ENCODE measurements at places on chromosomes 6 and 20. TPM values are rescaled to one million over a fixed set of nuclear protein-coding genes. Genes with fewer than 3 reads are reported as not detected.

Gene MROH8
- total RNA-seq = 3.0 TPM

Gene NMBR
- not detected for total RNA-seq

Gene SYCP2L
- total RNA-seq = not detected

Gene PRR18
- not detected for total RNA-seq

Gene MRPL14
- total RNA-seq = 42.3 TPM

- peaks cover 26% of the 10 kb centered on the region for H3K36me3 ChIP-seq
- peaks cover 22% of the 10 kb centered on the region for H3K4me1 ChIP-seq
- DNase-seq = peak; percentile 29
- H3K27ac ChIP-seq = peak overlapping the region; percentile 95
- H3K27me3 ChIP-seq = no peaks in the 10 kb centered on the region
Observed at GRCh38 chr6:4133941-4134838, 1.2 kb downstream of the ECI2 start.

DNA sequence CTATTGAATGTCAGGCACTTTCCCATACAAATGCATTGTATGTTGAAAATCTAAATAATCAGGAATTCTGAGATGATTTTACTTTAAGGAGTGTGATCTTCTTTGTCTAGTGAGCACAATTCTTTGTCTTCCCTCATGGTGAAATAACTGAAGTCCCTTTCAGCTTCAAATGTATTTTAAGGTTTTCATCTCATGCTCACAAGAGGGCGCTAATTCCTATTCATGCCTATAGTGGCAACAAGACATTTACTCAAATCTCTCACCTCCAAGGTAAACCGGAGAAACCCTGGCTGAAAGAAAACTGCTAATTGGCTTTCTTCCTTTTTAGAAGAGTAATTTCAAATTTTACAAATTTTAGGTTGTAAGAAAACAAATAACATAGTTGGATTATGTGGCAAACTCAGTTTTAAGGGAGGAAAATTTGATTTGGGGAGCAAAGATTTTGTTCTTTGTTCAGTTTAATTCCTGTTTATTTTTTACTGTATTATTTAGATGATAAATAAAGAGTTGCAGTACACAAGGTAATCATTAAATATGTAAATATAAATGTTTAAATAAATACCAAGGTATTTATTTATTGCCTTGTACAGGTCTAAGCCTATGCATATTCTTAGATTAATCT is 69.1 kb downstream of the SLC35F1 start:
- no peaks in the 10 kb centered on the region for H3K36me3 ChIP-seq
- no peak for DNase-seq
- no peaks in the 10 kb centered on the region for H3K4me1 ChIP-seq
- H3K27ac ChIP-seq = no peak overlapping the region

DNA sequence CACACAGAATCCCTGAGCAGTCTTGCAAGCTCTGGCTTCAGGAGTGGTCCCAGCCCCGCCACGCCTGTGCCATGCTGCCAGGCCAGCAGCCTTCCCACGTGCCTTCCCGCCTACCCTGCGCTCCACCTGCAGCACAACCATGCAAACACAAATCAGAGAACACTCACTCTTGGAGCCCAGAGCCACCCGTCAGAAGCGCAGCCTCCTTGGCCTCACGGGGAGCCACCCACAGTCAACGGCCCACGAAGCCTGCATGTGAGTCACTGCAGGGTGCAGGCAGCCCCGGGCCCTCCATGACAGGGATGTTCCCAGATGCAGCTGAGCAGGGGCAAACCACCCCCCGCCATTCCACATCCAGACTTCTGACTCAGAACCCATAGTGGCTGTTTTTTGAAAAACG is 217.0 kb downstream of the DLL1 start:
- no peak overlapping the region for H3K27ac ChIP-seq
- H3K4me1 ChIP-seq = no peaks in the 10 kb centered on the region
- H3K4me3 ChIP-seq = no peak overlapping the region
- peak; percentile 2 for DNase-seq

- peaks cover 31% of the 10 kb centered on the region for H3K4me1 ChIP-seq
- H3K27me3 ChIP-seq = no peaks in the 10 kb centered on the region
- H3K36me3 ChIP-seq = no peaks in the 10 kb centered on the region
Observed at GRCh38 chr6:139706912-139707311, 332.5 kb upstream of the CITED2 start.

DNA sequence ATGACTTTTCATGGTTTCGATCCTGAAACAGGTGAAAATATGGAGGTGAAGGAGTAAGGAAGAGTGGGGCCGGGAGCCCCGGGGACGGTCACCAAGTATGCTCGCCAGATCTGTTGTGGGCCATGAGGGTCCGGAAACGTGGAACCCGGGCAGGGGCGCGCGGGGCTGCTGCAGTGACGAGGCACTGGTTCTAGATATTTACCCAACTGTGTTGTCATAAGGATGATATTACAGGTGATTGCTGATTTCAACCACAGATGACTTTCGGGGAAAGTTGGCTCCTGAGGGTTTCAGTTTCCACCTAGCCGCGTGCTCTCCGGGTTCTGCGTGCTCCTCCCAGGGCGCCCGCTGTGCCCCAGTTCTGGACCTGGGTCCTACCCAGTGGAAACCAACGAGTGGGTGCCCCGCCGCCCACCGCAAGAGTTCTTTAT is 12.2 kb downstream of the RAET1G start:
- DNase-seq = no peak
- H3K36me3 ChIP-seq = no peaks in the 10 kb centered on the region
- no peak overlapping the region for H3K27ac ChIP-seq
- no peaks in the 10 kb centered on the region for H3K27me3 ChIP-seq
- H3K4me3 ChIP-seq = no peak overlapping the region

DNA sequence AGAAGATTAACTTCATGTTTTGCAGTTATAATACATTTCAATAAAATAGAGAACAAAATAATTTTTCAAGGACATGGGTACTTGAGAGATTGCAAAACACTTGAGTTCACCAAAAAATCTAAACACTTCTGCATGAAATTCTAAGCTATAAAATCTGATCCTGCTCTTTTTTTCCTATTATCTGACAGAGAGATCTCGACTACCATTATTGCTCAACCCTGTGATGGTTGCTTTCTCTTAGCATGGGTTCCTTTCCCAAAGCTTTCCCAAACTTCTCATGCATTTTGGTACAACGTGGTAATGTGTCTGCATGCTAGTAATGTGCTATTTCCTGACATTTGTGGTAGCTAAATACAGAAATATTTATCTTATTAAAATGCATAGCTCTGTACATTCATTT is 1243.1 kb upstream of the ADGRB3 start:
- H3K27me3 ChIP-seq = no peaks in the 10 kb centered on the region
- DNase-seq = no peak
- H3K4me3 ChIP-seq = no peak overlapping the region
- H3K36me3 ChIP-seq = no peaks in the 10 kb centered on the region
- H3K27ac ChIP-seq = no peak overlapping the region

DNA sequence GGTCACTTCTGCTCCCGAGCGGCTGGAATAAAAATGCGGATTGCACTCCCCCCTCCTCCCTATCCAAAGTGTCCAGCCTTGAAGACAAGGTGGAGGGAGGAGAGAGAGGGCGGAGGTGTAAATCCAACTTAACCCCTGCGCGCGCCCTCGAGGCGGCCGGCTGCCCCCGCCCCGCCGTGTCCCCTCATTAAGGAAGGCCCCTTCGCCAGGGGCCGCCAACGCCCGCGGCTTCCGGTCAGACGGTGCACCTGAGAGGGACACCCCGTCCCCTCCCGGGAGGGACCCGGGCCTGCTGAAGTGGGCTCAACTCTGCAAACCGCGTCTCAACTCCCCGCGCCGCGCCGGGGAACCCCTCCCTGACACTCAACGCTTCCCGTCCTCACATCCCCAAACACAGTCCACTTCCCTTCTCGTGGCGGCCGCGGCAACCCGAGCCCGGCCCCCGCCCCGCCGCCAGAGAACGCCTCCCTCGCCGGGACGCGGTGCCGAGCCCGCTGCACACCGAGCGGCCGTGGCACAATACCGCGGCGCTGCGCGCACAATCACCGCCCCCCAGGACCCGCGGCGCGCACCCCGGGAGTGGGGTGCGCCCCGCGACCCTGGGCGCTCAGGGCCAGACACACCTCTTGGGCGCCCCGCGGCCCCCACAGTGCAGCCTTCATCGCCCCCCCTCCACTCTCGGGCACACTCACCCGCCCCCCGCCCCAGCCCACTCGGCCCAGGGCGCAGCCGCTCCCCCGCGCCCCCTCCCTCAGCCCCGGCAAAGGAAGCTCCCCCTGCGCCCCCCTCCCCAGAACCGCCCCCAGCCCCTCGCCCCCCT is 102.5 kb downstream of the NOL4L start:
- H3K4me3 ChIP-seq = peak overlapping the region; percentile 89
- peak overlapping the region; percentile 96 for H3K27ac ChIP-seq
- DNase-seq = peak; percentile 57
- peaks cover 61% of the 10 kb centered on the region for H3K4me1 ChIP-seq
- no peaks in the 10 kb centered on the region for H3K27me3 ChIP-seq
- no peaks in the 10 kb centered on the region for H3K36me3 ChIP-seq

GRCh38 chr20:12177657-12178293 is 260.1 kb downstream of the BTBD3 start:
- H3K36me3 ChIP-seq = no peaks in the 10 kb centered on the region
- peaks cover 45% of the 10 kb centered on the region for H3K4me1 ChIP-seq
- H3K4me3 ChIP-seq = no peak overlapping the region
- no peaks in the 10 kb centered on the region for H3K27me3 ChIP-seq
- DNase-seq = peak; percentile 79

- no peaks in the 10 kb centered on the region for H3K4me1 ChIP-seq
- no peaks in the 10 kb centered on the region for H3K27me3 ChIP-seq
- H3K36me3 ChIP-seq = no peaks in the 10 kb centered on the region
- DNase-seq = no peak
- H3K27ac ChIP-seq = no peak overlapping the region
- no peak overlapping the region for H3K4me3 ChIP-seq
Observed at GRCh38 chr6:145878591-145879295, 64.1 kb upstream of the FBXO30 start.

DNA sequence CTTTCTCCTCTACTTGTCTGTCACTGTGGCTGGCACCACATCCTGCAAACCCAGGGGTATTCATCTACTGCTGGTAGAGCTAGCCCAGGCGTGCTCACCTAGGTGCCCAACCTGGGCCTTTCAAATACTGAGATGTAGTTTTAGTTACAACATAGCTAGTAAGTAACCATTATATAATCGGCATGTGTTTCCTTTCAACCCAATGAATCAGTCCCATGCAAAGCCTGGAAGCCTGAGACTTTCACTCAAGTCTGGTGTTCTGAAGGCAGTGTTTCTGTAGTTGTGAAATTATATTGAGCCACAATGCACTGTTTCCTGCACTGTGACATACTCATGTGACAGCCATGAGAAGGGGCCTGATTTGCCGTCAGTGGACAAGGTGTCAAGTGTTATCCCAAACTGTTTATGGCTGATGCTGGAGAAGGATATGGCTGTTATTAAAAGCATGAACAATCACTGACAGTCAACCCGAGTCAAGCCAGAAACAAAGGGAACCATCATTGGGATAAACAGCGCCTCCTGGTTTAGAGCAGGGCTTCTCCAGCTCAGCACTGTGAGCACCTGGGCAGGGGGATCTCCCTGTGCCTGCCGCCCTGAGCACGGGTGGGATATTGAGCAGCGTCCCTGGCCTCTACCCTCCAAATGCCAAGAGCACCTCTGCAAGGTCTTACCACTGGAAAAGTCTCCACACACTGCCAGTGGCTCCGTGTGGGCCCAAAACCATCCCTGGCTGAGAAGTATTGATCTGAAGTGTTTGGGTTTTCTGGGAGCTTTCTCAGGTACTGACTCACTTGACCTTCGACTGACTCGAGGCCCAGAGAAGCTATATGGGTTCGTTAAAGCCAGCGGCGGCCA is 1.6 kb downstream of the PSMA7 start:
- peak overlapping the region; percentile 97 for H3K27ac ChIP-seq
- H3K4me3 ChIP-seq = peak overlapping the region; percentile 98
- H3K4me1 ChIP-seq = peaks cover 29% of the 10 kb centered on the region
- no peaks in the 10 kb centered on the region for H3K27me3 ChIP-seq
- no peak for DNase-seq

Measured in transverse colon (tissue), 4 donors.